ENCODE measurements at places on chromosomes 16 and 17.
A peak's percentile ranks its signal among the peaks of the same experiment; 100 is the strongest.

DNA sequence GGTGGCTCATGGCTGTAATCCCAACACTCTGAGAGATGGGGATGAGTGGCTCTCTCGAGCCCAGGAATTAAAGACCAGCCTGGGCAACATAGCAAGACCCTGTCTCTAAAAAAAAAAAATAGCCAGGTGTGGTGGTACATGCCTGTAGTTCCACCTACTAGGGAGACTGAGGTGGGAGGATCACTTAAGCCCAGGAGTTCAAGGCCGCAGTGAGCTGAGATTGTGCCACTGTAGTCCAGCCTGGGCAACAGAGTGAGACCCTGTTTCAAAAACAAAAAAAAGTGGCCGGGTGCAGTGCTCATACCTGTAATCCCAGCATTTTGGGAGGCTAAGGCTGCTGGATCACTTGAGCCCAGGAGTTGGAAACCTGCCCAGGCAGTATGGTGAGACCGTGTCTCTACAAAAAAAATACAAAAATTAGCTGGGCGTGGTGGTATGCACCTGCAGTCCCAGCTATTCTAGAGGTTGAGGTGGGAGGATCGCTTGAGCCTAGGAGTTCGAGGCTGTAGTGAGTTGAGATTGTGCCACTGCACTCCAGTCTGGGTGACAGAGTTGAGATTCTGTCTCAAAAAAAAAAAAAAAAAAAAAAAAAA, 3.0 kb downstream of the C16orf54 start:
- DNase-seq, result no peak

DNA sequence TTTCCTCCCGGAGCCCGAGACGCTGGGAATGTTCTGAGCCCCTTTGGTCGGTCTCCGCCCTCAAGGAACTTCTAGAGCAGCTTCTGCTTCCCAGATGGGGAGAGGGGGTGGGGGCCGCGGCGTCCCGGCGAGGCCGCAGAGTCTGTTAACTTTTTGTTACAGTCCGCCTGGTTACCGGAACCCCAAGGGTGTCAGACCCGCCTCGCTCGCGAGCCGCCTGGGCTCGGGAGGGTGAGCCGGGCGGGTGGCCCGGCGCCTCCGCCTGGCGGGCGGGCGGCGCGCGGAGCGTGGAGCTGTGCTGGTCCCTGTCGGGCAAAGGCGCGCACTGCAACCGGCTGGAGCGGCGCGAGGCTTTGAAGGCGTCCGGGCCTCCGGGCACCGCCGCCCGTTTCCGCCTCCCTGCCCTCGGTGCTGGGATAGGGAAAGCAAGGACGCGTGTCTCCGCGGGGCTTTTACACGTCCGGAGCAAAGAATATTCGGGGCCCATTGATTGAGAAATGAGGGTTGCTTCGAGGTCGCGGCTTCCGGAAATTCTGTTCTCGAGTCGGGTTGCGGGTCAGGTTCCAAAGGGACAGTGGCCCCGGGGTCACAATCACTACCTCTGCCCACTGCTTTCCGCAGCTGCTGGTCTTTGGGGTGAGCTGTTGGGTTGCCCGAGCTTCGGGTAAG, 1.7 kb downstream of the HS3ST3B1 start:
- peak; percentile 82 for DNase-seq

- no peak for DNase-seq
Observed at GRCh38 chr17:77304051-77304745, 163.4 kb downstream of the SEC14L1 start.

DNA sequence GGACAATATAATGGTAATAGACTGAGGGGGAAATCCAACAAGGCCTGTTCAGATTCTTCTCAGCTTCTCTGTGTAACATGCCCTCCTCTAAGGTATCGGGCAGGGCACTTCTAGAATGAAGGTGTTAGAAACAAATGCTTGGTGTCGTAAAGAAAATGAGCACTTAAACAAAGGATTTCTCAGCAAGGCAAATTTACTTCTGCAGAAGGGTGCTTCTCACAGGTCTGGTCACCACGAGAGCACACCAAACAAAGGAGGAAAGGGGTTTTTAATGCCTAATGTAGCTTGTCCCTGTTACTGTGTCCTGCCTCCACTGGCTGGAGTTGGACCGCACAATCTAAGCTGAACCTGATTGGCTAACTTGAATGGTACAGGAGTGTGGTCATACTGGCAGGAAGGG, 642.6 kb upstream of the CDH8 start:
- no peak for DNase-seq

DNA sequence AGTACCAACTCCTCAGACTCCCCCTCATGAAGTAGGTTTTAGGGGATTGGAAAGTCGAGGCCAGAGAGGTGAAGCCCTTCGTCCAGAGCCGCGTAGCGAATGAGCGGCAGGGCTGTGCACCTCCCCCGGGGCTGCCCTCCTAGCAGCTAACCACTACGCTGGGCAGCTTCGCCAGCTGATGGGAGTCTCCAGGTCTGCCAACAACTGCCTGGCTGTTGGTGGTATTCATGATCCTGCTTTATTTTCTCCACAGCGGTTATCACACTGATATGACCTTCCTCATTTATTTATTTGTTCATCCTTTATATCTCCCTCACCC, 773 bp upstream of the NETO2 start:
- no peak for DNase-seq

GRCh38 chr17:13492737-13493122, 109.0 kb downstream of the HS3ST3A1 start:
- no peak for DNase-seq

GRCh38 chr17:73342541-73343167, 30.9 kb upstream of the CDC42EP4 start:
- peak; percentile 70 for DNase-seq

- no peak for DNase-seq
Observed at GRCh38 chr17:74995847-74996246, 8.4 kb downstream of the CDR2L start.

- no peak for DNase-seq
Observed at GRCh38 chr16:47029724-47030123, 56.2 kb upstream of the DNAJA2 start.

DNA sequence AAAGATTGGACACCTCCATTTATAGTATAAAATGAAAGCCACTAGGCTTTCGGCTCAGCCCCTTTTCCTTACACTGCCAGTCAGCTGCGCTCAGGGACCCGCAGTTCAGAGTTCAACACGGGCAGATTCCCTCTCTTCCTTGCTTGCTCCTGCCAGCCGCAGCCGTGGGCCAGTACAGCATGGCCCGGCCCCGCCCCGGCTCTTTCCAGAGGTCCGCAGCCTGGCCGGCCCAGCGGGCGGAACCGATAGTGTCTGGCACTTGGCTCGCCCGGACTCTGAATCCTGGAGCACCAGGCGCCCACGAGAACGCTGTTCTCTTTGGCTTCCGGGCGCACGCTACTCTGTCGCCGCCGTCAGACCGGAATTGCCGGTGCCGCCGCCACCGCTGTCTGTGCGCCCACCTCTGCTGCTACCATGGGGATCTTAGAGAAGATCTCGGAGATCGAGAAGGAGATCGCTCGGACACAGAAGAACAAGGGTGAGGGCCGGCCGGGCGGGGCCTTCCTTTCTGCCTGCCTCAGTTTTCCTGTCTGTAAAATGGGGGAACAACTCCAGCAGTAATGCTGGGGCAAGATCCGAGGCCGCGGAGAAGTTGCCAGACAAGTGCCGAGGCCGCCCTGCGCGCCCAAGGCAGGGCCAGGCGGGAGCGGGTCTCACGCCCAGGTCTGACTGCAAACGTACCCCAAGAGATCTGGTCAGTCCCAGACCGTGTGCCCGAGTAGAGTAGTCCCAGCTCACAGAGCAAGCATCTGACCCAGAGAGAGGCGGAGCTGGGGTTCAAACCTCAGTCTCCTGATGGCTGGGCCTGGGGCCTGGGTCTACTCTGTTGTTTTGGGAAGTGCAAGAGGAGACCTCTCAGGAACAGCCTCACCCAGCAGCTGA, at the start of gene DRG2:
Gene DRG2, plus strand, starts transcription at position 339 of the 882 bp plus-strand sequence. Its CDS starts 76 bp downstream, at position 415.
- peak; percentile 88 for DNase-seq

DNA sequence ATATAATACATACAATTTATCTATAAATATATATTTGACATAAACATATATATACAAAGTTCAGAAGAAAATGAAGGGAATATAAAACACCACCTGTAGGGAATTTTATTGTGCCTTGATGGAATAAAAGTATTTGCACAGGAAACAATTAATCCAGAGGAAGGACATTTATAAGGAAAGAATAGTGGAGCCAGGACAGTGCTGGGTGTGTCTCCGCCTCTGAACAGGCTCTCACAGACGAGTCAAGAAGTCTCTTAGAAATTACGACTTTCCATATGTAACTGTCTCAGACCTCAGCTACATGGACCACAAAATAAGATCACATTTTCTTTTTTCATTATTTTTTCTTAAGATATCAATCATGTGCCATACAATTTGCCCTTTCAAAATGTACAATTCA, 93.9 kb downstream of the TMEM114 start:
- DNase-seq, result no peak

All from D341Med (cell line).